ENCODE measurements at places on chromosomes 6 and 20.

- no peak for DNase-seq
Observed at GRCh38 chr6:25050356-25050755, 114.6 kb upstream of the RIPOR2 start.

DNA sequence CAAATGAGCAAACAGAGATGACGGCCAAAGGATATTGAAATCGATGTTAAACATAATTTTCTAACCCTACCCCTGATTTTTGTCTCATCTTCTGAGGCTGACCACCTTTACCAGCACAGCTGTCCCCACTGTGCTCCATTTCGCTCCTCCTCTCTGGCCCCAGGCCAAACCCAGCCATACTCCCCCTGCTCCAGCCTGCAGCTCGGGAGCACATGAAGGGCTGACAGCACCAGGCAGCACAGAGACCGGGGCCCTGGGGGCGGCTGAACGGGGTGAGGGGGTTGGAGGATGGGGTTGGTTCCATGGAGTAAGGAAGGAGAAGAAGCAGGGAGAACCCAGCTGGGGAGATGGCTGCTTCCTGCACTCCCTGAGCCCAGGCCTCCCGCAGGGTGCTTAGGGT lies 3.2 kb upstream of the NCR2 start:
- no peak for DNase-seq

GRCh38 chr6:31186052-31186734 lies 15.7 kb upstream of the POU5F1 start:
- DNase-seq, result no peak

- DNase-seq, result no peak
Observed at GRCh38 chr20:32534661-32535240, 50.4 kb downstream of the NOL4L start.

DNA sequence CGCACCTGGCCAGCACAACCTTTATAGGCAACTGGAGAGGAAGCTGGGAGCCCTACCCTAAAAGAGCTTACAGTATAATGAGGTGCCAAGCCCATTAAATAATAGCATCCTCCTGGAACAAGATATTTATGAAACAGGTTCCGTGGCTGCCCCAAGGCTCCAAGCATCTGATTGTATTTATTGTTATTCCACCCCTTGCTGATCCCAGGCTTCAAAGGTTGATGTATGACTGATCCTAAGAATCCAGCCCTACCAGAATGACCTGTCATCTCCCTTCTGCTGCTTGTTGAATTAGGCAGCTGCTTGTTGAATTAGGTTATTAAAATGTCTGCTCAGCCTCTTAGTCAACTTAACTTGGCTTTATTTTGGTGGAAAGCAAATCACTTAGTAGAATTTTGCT lies 35.2 kb upstream of the SASH1 start:
- no peak for DNase-seq

GRCh38 chr20:706366-706885 lies 30.8 kb upstream of the SCRT2 start:
- no peak for DNase-seq

DNA sequence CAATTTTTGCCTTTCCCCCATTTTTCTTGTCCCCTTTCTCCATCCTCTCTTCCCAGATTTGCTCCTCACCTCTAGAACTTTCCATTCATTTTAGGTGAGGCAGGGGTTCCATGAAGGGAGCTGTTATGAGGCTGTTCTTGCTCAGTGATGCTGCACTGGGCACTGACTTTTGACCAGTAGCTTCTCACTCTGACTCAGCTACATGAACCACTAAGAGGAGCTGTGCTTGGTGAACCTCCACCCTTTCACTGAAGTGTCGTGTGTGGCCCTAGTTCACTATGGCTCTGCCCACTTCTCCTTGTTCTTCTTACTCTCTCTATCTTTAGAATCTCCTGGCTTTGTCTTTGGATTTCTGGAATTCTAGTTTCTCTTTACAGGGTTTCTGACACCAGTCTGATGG lies 307.1 kb upstream of the RNF24 start:
- no peak for DNase-seq

- DNase-seq, result peak; percentile 16
Observed at GRCh38 chr6:130513770-130514169, 148.0 kb downstream of the TMEM200A start.

GRCh38 chr6:35519313-35520015 lies 6.8 kb upstream of the TULP1 start:
- no peak for DNase-seq

DNA sequence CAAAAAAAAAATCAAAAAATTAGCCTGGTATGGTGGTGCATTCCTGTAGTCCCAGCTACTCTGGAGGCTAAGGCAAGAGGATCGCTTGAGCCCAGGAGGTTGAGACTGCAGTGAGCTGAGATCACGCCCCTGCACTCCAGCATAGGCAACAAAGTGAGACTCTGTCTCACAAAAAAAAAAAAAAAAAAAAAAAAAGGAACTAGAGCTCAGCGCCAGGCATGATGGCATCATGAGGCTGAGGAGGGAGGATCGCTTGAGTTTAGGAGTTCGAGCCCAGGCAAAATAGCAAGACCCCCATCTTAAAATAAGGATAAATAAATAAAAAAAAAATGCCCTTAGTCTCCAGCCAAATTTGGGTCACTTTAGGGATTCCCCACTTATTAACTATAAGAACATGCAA lies 40.4 kb upstream of the PIM1 start:
- no peak for DNase-seq

DNA sequence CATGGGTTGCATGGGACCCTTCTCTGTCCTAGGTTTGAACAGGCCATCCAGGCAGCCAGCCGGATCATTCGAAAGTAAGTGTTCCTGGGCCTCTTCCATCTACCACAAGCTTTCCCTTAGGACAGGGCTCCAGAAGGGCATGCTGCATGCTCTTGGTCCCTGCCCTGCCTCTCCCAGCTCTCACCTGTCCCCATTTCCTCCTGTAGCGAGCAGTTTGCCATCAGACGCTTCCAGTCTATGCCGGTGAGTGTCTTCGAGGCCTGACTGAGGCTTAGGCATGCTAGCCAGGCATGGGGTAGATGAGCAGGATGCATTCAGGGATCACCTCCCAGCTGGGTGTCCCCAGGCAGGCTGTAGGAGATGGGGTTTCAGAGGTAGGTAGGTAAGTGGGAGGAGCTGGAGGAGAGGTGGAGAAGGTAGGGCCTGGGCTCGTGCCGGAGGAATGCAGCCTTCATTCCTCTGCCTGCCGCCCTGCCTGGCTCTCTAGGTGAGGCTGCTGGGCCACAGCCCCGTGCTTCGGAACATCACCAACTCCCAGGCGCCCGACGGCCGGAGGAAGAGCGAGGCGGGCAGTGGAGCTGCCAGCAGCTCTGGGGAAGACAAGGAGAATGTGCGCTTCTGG lies 4.3 kb downstream of the CDC25B start:
- DNase-seq, result no peak

GRCh38 chr6:28349892-28350737 lies at the start of gene ZKSCAN3:
Gene ZKSCAN3, plus strand, starts transcription at chr6:28349947. Its CDS starts 9,640 bp downstream, at chr6:28359587.
- peak; percentile 60 for DNase-seq

DNA sequence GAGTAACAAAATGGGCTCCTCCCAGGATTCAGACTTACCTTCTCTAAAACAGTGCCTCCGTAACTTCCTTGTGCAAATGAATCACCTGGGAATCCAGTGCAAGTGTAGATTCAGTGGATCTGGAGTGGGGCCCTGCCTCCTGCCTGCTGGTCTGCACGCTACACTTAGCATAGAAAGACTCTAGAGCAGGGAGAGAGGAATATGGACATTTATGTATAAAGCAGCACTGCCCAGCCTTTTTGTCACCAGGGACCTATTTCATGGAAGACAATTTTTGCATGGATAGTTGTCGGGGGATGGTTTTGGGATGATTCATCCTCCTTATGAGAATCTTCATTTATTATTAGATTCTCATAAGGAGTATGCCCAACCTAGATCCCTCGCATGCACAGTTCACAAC lies 42.3 kb upstream of the L3MBTL3 start:
- DNase-seq, result no peak

- no peak for DNase-seq
Observed at GRCh38 chr6:44951253-44951747, 376.8 kb upstream of the RUNX2 start.

GRCh38 chr20:10490706-10491105 lies 55.6 kb downstream of the SLX4IP start:
- DNase-seq, result no peak

GRCh38 chr6:1271071-1271763 lies 40.7 kb upstream of the FOXQ1 start:
- no peak for DNase-seq

DNA sequence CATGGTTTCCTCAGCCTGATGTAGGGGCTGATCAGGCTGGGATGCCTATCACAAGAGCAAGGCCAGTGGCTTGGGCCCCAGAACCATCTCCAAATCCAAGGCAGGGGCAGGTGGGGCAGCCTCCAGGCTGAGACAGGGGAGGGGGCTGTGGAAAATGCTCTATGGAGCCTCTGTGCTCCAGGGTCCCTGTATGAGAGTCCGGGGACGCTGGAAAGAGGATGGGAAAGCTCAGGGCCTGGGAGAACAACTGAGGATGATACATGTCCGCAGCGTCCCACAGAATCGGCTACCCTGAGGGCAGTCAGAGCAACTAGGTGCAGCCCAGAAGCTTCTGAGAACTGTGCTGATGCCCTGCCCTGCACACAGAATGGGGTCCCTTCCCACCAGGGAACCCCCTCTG lies 43.4 kb downstream of the CPXM1 start:
- DNase-seq, result no peak

DNA sequence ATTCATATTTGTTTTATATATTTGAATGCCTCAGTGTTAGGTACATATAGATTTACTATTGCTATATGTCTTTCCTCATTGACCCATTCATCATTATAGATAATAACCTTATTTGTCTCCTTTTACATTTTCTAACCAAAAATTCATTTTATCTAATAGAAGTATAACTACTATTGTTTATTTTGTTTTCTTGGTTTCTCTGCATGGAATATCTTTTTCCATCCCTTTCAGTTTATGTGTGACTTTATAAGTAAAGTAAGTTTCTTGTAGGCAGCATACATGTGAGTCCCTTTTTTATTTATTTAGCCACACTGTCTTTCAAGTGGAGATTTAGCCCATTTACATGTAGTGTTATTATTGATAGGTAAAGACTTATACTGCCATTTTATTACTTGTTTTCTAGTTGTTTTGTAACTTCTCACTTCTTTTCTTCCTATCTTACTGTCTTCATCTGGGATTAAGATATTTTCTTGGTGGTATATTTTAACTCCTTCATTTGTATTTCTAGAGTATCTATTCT lies 572.0 kb upstream of the MAN1A1 start:
- DNase-seq, result no peak

DNA sequence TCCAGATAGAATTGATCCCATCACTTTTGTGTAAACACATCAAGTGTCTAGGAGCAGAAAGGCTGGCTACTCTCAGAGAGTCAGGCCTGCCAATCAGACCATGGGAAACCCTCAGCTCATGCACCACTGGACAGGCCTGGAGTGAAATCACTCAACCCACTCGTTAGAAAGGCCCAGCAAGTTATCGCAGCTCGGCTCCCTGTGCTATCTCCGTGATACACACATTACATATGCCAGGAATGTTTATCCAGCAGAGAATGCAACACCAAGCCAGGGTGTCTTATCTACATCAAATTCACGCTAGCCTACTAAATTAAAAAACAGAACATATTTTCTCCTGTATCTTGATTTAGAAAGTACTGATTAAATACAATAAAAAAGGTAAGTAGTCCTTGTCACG lies 232.4 kb upstream of the FOXQ1 start:
- no peak for DNase-seq

DNA sequence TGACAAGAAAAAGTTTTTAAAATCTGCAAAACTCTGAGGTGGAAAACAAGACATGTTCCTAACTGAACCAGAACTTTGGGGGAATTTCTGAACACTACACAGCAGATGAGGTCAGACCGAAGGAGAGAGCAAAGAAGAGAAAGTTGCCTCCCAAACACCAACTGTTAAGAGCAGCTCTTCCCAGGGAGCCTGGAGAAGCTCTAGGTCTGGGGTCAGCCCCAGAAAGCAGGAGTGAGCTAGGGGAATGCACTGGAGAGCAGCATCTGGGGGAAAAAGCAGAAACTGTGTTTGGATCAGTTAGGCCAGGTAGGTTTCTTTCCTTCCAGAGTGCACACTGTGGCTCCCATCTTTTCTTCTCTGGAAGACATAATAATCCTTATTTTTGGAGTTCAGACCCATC lies 41.3 kb downstream of the FKBP5 start:
- DNase-seq, result no peak

- DNase-seq, result no peak
Observed at GRCh38 chr6:127786109-127786508, 114.7 kb downstream of the THEMIS start.

GRCh38 chr6:140437619-140438345 lies 1063.3 kb upstream of the CITED2 start:
- no peak for DNase-seq

- no peak for DNase-seq
Observed at GRCh38 chr6:151229401-151230276, 10.1 kb upstream of the AKAP12 start.
